Stimulated activated CD8-positive, alpha-beta memory T cell treated with anti-CD3 and anti-CD28 coated beads, Interleukin-15, amount 100 ng/mL, for 1 hour (primary cell): ENCODE measurements at places on chromosomes 12 and 14.

- no peak for DNase-seq
These were observed 128.0 kb downstream of the ATP23 start for GRCh38 chr12:58069268-58069963.

- DNase-seq, result no peak
These were observed 6.5 kb downstream of the CCDC175 start for GRCh38 chr14:59570122-59570521.

- no peak for DNase-seq
These were observed 232.1 kb upstream of the SEL1L start for GRCh38 chr14:81765651-81766275.

GRCh38 chr14:51954657-51955056 is 34.7 kb upstream of the RTRAF start:
- DNase-seq, result no peak

- DNase-seq, result no peak
These were observed 17.9 kb upstream of the HIGD1C start for GRCh38 chr12:50934371-50934851.

DNA sequence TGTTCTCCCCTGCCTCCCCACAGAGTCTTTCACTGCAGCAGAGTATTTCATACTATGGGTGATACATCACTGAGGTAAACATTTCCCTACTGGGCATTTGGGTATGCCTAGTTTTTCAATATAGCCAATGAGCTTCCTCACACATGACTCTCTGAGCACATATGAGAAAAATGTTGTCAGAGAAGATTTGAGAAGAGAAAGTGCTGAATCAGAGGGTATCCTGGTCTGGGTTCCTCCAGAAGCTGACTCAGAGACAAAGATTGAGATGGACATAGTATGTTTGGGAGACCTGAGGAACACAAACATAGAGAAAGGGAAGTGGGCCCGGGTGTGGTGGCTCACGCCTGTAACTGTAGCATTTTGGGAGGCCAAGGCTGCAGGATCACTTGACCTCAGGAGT is 12.6 kb downstream of the SLC8B1 start:
- DNase-seq, result no peak

- no peak for DNase-seq
These were observed 160.2 kb downstream of the PPM1H start for GRCh38 chr12:62774794-62775193.

DNA sequence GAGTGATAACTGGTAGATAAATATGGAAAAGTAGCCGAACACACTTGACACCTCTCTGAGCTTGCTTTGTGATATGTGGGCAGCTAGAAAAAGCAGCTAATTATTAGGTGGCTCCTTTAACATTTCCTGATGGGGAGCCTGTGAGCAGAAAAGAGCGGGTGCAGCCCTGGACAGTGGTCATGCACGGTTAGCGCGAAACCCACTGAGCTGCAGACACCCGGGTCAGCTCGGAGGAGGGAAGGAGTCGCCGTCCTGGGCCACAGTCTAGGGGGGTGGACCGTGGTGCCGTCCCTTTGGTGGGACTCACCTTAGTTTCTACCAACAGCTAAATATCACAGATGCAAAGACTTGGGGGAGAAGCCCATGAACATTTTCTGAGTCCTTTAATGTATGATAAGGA is 6.6 kb downstream of the COA8 start:
- DNase-seq, result no peak

GRCh38 chr12:105920161-105920684 is 218.5 kb downstream of the NUAK1 start:
- DNase-seq, result no peak

GRCh38 chr12:76692846-76693245 is 71.1 kb upstream of the ZDHHC17 start:
- no peak for DNase-seq

DNA sequence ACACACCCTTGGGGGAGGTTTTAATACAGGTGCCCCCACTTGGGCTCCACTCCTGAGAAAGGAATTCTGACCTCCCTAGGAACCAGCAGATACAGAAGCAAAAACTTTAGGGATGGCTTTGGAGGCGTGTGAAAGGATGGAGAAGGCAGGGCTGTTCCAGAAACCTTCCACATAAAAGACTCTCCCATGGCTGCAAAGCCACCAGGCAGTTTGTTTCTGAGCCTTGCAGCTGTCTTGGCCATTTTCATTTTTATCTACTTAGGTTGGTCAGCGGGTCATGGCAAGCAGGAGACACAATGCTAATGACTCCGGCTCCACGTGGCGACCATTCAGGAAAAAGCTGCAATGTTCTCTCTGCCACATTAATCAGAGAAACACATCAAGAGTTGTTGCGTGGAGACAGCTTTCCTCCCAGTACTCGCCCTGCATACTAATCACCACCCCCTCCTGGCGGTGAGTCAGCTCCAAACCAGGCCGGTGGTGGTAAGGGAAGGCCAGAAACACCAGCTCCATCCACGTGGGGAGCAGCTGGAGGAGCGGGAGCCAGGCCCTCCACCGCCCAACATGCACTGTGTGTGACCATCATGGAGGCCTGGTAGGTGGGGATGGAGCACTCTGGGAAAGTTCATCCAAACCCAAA is 30.9 kb upstream of the IRF2BPL start:
- no peak for DNase-seq

DNA sequence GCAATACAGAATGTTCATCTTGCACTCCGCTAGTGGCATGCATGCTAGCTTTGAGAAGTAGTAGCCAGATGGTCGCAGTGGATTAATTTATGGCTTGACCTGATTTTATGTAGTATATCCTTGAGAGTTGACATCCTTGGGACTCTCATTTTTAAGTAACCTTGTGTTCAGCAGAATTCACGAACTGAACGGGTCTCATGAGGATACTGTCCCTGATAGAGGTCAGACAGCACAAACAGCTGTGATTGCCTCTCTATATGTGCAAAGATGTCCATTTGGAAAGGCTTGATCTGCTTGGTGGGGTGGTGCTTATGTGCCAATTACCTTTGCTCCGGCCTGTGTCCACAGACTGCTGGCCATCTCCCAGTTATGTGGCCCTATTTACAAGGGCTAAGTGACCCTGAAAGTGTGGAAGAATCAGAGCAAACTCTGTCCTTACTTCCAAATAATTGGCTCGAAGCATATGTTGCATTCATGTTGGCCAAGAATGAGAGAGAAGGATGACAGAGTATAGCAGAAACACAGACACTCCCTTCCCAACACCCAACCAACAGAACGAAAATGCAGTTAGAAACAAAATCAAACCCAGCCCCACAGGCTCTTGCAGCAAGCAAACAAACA is 167.1 kb downstream of the CRADD start:
- no peak for DNase-seq

- DNase-seq, result no peak
These were observed 16.4 kb downstream of the BCL2L14 start for GRCh38 chr12:12086973-12087692.

DNA sequence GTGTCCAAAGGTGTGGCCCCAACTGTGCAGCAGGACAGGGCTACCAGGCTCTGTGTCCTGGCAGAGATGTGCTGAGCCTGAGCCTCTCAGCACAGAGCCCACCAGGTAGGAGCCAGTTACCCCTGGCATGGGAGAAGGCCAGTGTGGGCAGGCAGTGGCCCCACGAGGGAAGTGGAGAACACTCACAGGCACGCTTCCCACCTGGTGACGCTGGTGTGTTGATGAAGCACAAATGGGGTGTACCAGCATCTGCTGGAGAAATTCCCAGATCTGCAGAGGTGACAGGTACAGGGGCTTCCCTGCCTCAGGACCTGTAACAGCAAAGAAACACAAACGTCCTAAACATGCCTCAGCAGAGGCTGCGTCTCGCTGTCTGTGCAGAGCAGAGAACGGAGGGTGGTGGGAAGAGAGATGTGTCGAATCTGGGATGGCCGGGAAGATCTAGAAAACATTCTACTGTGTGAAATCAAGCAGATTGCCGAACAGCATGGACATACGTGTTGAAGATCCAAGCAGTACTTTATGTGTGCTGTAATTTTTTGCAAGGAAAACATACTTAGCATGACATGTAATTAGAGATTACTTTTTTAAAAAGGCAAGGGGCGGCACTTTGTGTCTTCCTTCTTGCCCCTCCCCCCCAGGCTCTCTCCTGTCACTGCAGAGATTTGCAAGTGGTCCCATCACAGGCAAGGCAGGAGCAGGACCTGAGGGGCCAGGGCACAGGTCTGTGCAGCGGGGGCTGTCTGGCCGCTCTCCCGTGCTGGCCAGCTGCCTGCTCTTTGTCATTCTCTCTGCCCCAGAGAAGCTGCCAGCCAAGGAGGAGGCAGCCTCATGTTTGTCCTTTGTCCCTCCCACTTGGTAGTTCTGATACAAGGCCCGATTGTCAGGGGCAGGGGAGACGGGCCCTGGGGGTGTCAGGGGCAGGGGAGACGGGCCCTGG is 17.3 kb downstream of the HIP1R start:
- no peak for DNase-seq

DNA sequence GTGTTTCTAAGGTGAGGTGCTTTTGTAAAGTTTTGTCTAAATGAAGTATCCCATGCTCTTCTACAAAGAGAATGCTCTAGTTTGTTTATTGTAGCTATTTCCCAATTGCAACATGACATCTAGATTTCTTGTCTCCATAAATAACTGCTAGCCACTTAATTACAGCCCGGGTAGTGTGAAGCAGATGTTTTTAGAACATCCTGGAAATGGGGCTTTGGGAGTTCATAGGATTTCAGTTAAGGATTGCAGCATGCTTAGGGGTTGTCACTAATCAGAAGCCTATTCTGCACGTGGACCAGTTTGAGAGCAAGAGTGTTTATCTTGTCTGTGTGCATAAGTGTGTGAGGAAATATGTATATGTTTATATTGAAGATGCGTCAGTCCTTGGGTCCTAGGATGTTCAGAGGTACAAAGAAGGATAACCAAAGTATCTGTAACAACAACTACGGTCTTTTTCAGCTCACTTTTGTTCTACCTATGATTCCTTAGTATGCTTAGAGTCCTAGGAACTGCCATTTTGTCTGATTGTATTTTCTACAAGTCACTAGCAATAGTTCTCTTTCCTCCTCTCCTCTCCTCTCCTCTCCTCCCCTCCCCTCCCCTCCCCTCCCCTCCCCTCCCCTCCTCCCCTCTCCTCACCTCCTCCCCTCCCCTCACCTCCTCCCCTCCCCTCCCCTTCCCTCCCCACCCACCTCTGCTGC is 135.3 kb downstream of the ACSS3 start:
- no peak for DNase-seq

DNA sequence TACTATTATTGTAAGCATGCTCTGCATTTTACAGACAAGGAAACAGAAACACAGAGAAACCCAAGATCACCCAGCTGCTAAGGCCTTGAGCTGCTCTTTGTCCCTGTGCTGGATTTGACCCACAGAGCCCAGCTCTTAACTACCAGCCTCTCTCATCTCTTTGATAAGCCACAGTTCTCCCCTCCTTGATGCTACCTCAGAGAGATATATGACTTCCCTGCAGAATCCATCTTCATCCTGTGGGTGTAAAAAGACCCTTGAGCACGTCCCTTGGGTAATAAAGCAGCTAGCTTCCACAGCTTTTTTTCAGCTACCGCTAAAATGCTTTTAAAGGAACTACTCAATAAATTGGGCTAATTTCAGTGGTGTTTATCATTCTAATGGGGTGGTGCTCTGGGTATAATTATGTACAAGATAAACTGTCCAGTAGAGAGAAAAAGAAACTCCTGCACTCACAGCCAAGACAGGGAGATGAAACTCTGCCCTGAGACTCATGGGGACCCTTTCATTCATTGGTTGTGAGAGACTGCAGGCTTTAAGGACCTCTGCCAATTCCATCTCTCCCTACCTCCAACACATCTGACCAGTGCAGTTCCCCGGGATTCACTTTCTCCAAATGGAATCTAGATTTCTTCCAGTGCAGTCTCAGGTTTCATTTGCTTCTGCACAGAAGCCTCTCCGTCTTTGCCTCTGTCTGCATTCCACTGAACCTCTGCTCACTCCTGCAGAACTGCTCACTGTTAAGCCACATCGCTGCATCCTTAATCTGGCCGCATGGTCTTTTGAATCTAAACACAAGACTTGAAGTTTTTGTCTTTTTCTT is 24.7 kb upstream of the NTF3 start:
- DNase-seq, result no peak

- no peak for DNase-seq
These were observed 54.1 kb downstream of the DAO start for GRCh38 chr12:108933949-108934348.

- no peak for DNase-seq
These were observed 439.3 kb upstream of the PRICKLE1 start for GRCh38 chr12:43028826-43029225.

GRCh38 chr12:58009405-58010195 is 68.2 kb downstream of the ATP23 start:
- DNase-seq, result no peak

DNA sequence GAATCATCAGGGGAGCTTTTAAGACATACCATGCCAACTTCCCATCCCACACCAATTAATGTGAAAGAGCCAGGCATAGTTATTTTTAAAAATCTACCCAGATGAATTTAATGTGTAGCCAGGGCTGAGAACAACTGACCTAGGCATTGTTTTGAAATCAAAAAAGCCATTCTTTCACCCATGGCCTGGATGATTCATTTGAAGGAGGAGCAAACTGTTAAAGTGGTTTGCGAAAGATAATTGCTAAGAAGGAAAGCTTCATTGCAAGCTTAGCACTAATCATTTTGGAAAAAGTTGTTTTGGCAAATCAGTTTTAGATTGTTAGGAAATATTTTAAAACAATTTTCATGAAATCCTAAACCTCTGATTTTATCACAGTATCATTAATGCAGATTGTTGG is 2.1 kb upstream of the GTSF1 start:
- DNase-seq, result no peak

DNA sequence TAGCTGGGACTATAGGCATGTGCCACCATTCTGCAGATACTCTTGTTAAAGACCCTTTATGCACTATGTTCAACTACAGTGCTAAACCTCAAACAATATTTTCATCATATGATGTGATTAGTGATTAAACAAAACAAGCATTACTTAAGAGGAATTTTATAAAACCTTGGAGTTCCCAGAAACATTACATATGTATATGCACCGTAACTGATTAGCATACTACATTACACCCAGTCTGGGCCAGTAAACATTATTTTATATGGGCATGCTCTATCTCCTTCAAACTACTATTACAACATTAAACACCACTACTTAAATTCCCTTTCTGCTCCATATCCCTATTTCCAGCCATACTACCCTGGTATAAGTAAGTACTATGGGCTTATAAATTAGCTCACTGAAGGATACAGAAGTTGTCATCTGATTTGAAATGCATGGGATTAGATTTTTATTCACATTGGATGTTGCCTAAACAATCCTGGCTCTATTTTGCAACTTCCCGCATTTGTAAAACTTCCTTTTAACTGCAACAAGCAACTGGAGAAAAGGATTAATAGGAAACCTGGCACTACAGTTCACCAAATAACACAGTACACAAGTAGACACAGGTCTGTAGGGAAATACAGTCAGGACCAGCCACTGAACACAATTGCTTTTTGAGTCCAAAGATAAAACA is 205.8 kb downstream of the MED13L start:
- DNase-seq, result no peak

GRCh38 chr12:132161796-132162507 is 17.7 kb downstream of the NOC4L start:
- no peak for DNase-seq

DNA sequence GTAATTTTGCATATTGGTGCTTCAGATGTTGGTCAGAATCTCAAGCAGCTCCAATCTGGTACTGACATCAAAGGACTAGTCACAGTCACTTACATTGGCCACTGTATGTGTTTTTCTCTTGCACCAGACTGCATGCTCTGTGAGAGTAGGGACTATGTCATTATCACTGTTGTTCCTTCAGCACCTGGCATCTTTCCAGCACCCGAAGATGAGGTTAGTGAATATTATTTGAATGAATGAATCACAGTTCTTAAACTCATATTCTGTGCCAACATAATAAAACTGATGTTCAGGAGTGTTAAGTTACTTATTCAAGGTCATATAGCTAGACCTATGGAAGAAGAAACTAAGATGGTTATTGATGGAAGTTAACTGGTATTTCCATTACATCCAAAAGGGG is 204.5 kb upstream of the TBX3 start:
- DNase-seq, result no peak
